ENCODE measurements at places on chromosomes 12 and 14.

GRCh38 chr14:104425763-104426646 lies 153.6 kb upstream of the C14orf180 start:
- DNase-seq: no peak

DNA sequence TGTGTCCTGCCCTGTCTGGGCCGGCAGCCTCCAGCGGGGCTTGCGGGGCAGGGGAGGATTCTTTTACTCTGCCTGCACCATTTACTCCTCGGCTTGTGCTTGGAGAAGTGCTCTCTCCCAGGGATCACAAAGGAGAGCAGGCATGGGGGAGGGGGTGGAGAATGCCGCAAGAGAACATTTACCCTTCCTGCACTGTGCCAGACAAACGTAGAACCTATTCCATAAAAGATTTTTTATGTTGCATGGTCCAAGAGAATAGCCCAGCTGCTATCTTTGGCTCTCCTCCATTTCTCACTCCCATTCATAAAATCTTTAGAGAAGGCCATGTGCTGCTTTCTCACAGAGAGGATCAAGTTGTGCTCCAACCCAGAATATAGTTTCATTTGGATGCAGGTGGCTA lies 159.4 kb downstream of the SPTSSA start:
- DNase-seq: no peak

DNA sequence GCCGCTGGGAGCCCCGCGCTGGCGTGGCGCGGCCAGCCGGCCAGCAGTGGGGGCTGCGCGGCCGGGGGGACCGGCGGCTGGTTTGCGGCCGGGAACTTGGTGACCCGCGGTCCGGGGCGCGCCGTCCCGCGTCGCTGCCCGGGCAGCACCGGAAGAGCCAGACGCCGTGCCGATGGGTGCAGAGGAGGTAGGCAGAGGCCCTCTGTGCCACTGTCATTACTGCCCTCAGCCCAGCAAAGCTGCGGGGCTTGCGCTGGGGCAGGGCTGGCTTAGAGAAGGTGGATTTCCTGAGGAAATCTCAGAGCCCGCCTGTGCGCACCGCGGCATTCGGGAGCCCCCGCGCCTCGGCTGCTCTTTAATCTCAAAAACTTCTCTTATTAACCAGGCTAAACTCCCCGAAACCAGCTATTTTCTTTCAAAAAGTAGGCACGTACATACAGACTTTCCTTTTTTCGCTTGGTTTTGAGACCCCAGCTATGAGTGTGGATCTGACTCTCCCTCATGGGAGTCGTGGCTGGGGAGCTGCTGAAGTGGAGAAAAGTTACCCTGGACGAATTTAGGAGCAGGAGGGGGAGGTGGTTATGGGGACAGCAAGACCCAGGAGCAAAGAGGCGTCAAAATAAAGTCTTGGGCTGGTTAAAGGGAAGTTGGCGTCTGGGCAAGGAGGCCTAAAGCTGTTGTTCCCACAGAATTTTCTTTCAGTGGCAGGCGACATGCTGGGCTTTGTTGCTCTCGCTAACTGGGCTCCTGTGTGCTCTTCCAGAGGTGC lies 802 bp downstream of the SUSD6 start:
- DNase-seq: no peak

GRCh38 chr12:49017891-49018260 lies 700 bp downstream of the PRKAG1 start:
- DNase-seq: no peak

Data from common myeloid progenitor, CD34-positive (primary cell).